ENCODE measurements at places on chromosomes 13 and 19.

DNA sequence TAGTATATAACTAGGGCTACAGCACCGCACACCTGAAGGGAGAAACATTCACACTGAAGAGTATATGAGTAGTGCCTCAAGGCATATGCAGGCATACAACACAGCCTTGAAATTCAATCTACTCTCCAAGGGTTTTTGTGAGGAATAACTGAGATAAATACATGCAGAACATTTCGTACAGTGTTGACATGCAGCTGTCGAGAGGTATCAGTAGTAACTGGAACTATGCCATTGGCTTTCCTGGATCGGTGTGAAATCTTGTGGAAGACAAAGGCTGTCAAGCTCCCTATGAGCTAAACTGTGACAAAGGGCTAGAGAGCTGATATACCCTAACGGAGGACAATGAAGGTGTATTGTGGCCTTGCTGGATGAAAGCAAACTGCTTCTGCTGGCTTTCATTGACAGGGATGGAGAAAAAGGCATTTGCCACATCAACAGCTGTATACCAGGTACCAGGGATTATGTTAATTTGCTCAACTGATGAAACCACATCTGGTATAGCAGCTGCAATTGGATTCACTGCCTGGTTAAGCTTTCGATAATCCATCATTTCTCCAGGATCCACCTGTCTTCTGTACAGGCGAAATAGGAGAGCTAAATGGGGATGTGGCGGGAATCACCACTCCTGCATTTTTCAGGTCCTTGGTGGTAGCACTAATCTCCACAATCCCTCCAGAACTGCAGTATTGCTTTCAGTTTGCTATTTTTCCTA lies 16.3 kb downstream of the MTRF1 start:
- H3K4me1 ChIP-seq, result no peaks in the 10 kb centered on the region
- peaks cover 10% of the 10 kb centered on the region for H3K36me3 ChIP-seq
- H3K27ac ChIP-seq, result no peak overlapping the region
- DNase-seq, result no peak

DNA sequence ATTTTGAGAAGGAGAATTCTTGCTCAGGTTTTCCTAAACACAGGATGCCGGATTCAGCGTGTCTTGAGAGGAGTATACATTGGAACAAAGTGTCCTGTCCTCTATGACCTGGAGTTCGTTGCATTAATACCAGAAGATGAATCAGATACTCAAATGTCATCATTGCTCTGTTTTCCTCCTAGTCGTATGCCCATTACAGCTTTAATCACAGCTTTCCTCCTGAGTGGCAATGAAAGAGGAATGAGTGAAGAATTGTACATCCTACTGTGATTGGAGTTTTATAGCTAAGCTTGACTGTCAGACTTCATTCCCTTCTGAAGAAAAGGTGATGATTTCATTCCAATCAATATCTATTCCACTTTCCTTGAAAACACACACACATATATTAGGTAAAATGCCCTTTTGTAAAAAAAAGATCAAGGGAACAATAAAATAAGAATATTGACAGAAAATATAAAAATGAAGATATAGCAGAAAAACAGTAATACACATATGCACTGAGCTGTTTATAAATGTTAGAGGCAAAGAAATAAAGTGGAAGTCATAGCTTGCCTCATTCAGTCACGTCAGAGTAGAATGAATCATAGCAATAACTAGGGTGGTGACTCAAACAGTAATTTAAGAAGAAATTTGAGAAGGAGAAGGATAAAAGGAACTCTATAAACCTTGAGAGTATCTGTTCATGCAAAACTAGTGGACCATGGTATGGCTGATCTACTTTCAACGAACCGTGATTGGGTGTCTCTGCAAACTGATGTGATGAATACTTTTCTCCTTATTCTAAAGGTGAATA lies 501.5 kb downstream of the SUCLA2 start:
- no peak overlapping the region for H3K27ac ChIP-seq
- no peak overlapping the region for H3K4me3 ChIP-seq
- no peaks in the 10 kb centered on the region for H3K4me1 ChIP-seq

GRCh38 chr13:95258619-95259194 lies 42.5 kb downstream of the ABCC4 start:
- no peak overlapping the region for H3K27ac ChIP-seq
- H3K36me3 ChIP-seq, result no peaks in the 10 kb centered on the region
- H3K4me1 ChIP-seq, result no peaks in the 10 kb centered on the region
- no peak for DNase-seq
- H3K27me3 ChIP-seq, result no peaks in the 10 kb centered on the region

DNA sequence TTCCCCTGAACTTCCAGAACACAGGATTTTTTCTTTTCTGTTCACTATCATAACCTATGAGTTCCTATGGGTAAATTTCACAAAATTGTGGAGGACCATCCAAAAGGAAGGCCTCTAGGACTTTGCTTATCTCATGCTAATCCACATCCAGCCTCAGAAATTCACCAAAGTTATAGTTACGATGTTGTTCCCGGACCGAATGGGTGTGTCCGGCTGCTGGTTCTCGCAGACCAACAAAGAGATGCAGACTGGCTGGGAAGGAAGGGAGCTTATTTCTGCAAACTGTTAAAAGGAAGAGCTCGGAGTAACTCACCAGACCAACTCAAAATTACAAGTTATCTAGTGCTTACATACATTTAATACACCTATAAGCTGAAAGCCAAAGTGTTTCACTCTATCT lies 882.9 kb upstream of the SPRY2 start:
- no peaks in the 10 kb centered on the region for H3K27me3 ChIP-seq
- H3K36me3 ChIP-seq, result no peaks in the 10 kb centered on the region
- no peak overlapping the region for H3K4me3 ChIP-seq

- no peak for DNase-seq
- H3K4me1 ChIP-seq, result peaks cover 3% of the 10 kb centered on the region
These were observed 3.2 kb downstream of the ZNF562 start for GRCh38 chr19:9671655-9672054.

DNA sequence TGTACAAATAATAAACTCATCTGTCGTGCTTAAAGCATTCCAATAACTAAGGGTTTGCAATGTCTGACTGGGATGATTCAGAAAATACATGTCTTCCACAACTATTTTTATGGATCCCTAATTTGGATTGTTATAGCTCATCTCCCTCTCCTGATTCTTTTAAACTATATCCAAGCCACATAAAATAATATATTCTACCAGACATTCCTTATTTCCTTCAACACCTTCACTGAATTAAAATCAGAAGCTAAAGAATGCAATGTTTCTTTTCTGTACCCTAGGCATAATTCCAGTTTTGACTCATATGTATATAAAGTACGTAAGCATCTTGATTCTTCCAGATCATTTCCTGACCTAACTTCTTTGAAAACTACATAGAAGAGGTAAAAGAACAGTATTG lies 420.4 kb downstream of the EFNB2 start:
- H3K36me3 ChIP-seq, result no peaks in the 10 kb centered on the region
- H3K27me3 ChIP-seq, result no peaks in the 10 kb centered on the region
- H3K4me1 ChIP-seq, result peaks cover 2% of the 10 kb centered on the region
- DNase-seq, result no peak

DNA sequence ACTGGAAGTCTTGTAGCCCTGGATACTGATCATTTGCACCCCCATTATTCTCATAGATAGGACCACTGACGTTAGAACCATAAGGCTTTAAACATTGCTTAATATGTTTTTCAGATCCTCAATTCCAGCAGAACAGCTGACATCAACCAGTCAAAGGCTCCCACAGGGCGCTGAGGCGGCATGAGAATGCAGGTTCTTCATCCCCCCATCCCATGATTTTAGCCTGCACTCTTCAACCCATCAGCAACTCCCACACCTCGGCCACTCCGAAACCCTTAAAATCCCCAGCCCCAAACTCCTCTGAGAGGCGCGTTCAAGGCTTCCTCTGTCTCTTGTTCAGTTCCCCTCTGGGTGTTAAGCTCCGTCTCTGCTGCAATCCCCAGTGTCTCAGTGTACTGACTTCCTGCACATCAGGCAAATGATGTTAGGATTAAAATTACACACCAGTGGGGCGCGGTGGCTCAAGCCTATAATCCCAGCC lies 24.3 kb upstream of the LAMP1 start:
- DNase-seq, result peak; percentile 34
- no peak overlapping the region for H3K27ac ChIP-seq

- H3K36me3 ChIP-seq, result peaks cover 66% of the 10 kb centered on the region
- no peak overlapping the region for H3K4me3 ChIP-seq
- DNase-seq, result no peak
- H3K4me1 ChIP-seq, result peaks cover 10% of the 10 kb centered on the region
These were observed 5.8 kb downstream of the TEAD2 start for GRCh38 chr19:49356382-49356781.

DNA sequence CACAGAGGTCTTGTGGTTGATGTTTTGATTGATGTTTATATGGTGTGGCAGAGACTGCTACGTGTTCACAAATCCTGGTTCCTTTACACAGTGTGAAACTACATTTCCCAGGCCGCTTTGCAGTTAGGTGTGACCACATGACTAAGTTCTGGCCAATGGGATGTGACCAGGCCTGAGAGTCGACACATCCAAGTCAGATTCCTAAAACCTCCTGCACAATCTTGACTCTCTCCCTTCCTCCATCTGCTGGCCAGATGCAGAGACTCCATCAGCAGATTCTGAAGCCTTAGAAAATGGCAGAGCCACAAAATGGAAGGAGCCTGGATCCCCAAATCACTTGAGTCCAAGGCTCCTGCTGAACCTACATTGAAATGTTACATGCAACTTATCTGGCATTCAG lies 12.6 kb downstream of the CD37 start:
- H3K4me1 ChIP-seq, result no peaks in the 10 kb centered on the region
- no peaks in the 10 kb centered on the region for H3K27me3 ChIP-seq
- no peak overlapping the region for H3K4me3 ChIP-seq
- peak; percentile 44 for DNase-seq
- peaks cover 87% of the 10 kb centered on the region for H3K36me3 ChIP-seq

DNA sequence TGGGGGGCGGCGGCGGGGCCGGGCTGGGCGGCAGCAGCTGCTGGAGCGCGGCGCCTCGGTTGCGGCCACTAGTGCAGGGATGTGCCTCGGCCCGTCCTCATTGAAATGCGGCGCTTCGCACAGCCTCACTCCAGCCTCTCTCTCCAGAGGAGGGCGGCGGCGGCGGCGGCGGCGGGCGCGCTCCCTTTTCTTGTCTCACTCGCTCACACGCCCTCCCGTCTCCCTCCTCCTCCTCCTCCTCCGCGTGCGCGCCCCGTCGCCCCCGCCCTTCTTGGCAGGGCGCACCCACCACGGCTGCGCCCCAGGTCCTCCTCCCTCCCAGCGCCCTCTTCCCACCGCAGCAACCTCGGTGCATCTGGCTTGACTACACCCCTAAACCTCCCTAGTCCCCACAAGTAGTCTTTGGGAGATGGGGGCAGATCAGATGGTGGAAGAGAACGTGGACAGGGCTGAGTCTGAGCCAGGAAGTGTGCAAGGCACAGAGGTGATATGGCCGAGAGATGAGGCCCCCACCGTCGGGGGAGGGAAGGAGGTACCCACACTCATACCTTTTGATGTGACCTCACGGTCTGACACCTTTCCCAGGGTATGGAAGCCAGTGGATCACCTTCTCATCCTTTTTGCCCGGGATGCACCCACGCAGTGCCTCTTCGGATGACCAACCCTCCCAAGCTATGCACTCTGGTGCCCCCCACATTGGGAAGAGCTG lies at the start of gene DCLK1:
Gene DCLK1, minus strand, starts transcription at position 161 of the 709 bp plus-strand sequence.
- H3K4me1 ChIP-seq, result no peaks in the 10 kb centered on the region
- peaks cover 31% of the 10 kb centered on the region for H3K27me3 ChIP-seq
- no peaks in the 10 kb centered on the region for H3K36me3 ChIP-seq
- peak within 1 kb of the TSS; percentile 46 for H3K4me3 ChIP-seq
- H3K27ac ChIP-seq, result no peak within 1 kb of the TSS
- DNase-seq, result peak; percentile 31

DNA sequence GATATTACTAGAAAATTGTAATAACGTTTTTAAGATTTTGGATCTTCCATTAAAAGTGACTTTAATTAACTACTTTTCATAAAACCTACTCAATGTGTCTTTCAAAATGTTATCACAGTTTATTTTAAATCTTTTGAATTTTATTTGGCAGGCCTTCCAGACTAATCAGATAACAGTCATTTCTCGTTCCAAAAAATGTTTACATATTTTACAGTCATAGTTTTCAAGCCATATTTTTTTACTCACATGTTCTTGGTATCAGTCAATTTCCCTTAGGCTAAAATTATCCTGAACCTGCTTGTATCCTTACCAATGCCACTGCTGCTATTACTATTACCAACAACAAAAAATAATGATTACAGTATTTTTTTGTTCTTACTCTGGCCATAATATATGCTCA lies 1783.5 kb downstream of the SLITRK5 start:
- H3K36me3 ChIP-seq, result no peaks in the 10 kb centered on the region
- H3K27me3 ChIP-seq, result no peaks in the 10 kb centered on the region
- H3K4me3 ChIP-seq, result no peak overlapping the region
- H3K4me1 ChIP-seq, result no peaks in the 10 kb centered on the region
- no peak for DNase-seq

DNA sequence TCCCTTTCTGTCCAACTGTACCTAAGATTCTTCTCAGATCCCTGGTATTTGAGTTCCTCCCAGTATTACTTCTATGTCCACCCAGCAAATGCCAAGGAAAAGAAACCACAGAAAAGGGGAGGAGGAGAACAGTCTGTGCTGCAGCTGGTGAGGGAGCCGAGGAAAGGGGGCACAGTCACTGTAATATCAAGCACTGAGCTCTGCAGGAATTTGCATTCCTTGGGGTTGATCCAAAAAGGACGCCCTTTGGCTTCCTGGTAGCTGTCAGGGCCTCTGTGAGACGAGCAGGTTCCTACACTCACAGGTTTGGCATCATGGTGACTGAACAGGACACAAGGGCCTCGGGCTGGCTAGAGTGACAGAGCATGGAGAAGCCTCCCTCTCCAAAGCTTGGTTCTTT lies 273.4 kb downstream of the NHLRC3 start:
- H3K36me3 ChIP-seq, result no peaks in the 10 kb centered on the region
- no peaks in the 10 kb centered on the region for H3K27me3 ChIP-seq
- DNase-seq, result peak; percentile 15
- H3K4me3 ChIP-seq, result no peak overlapping the region

GRCh38 chr13:24851546-24851945 lies 87.6 kb downstream of the RNF17 start:
- H3K27ac ChIP-seq, result no peak overlapping the region
- H3K36me3 ChIP-seq, result no peaks in the 10 kb centered on the region
- no peaks in the 10 kb centered on the region for H3K27me3 ChIP-seq
- H3K4me1 ChIP-seq, result no peaks in the 10 kb centered on the region

DNA sequence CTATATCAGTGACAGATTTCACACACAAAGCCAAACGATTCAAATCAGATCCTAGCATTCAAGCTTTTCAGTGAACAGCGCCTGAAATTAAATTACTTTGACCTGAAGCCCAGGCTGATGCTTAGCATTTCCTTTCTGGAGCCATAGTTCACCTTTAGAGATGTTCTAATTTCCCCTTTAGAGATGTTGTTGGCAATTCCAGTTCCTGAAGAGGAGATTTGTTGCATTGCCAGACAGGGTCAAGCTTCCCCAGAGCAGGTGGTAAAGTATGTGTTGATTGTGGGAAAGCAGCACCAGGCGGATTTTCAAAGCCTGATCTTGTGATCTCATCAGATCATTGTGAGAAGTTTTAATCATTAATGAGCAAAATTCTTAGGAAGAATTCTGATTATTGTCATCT lies 609.8 kb upstream of the KLF12 start:
- no peak overlapping the region for H3K4me3 ChIP-seq
- no peak for DNase-seq
- H3K36me3 ChIP-seq, result no peaks in the 10 kb centered on the region
- no peak overlapping the region for H3K27ac ChIP-seq

- H3K4me1 ChIP-seq, result peaks cover 2% of the 10 kb centered on the region
- peak overlapping the region; percentile 50 for H3K27ac ChIP-seq
- no peaks in the 10 kb centered on the region for H3K36me3 ChIP-seq
- no peaks in the 10 kb centered on the region for H3K27me3 ChIP-seq
- no peak overlapping the region for H3K4me3 ChIP-seq
- DNase-seq, result peak; percentile 66
These were observed 21.7 kb upstream of the ZNF429 start for GRCh38 chr19:21483589-21484170.
